Stimulated activated CD4-positive, alpha-beta T cell treated with anti-CD3 and anti-CD28 coated beads, Interleukin-1b, Interleukin-23, amount 100 ng/mL, for 48 hours (primary cell): ENCODE measurements at places on chromosomes 4 and X.

GRCh38 chr4:87057835-87058355 lies 123.1 kb downstream of the AFF1 start:
- no peak for DNase-seq

DNA sequence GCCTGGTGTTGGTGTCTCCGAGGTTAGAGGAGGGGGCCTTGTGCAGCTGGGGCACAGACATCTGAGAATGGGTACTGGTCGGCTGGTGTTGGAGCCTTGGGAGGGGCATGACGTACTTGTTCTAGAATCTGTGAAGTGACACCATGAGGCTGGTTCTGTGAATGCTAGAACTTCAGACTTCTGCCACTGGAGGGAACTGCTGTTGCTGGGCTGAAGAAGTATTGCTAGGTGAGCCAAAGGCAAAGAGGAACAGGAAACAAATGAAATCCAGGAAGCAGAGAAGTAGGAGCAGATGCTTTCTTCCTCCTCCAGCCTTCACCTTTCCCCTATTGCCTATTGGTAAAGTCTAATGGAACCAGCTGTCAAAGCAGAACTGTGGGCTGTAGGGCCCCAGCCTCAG lies 120.9 kb upstream of the DDIT4L start:
- DNase-seq: no peak

DNA sequence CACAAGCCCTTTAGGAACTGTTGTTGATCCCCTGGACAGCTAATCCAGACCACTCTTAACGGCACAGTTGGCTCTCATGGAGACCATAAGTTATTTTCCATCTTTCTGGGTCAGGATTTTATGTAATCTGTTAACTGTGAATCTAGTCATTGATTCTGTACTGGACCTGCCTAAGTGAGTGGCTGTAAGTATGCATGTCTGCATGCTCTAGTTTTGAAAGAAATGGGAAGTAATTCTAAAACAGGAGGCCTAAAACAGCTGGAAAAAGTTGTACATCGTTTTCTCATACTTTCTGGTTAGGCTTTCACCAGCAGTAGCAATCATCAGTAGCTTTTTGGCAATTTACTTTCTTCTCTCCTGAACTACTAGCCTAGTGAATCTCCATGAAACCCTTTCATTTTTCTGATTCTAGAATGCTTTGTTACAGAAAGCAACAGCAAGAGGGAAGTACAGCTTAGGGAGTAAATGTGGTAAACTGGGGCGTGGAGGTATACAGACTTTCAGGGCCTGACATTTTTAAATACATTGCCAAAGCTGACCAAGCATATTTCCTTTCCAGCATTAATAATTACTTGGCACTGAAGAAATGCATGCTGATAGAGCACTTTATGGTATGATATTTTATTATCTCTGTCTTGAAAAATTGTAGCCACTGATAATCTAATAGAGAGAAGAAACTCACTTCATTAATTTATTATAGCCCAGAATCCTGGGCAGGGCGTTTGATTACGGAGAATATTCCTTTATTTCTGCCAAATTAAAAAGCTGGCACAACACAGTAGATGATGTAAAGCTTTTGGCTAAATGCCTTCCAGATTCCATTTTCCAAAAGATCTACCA lies 202.7 kb downstream of the BANK1 start:
- DNase-seq: no peak

GRCh38 chr4:56863441-56864139 lies 42.1 kb upstream of the SPINK2 start:
- no peak for DNase-seq

- DNase-seq: no peak
These were observed 171.2 kb upstream of the NWD2 start for GRCh38 chr4:37073226-37073840.

DNA sequence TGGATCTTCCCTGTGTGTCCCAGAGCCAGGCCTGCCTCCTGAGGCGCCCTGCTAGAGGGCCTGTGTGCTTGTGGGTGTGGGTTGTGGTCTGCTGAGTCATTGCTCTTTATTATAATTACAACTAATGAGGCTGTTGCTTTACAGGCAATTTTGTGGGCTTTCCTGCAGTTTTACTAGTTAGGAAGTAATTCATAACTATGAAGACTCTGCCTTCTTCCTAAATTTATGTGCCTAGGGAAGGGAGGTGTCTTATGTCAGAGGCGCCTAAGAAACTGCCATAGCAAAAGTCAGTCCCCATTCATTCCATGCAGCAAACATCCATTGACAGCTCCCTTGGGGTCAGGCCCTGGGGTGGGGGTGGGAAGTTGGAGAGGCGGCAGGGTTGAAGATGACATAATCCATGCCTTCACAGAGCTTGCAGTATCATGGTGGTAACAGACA lies 359.2 kb downstream of the IDS start:
- DNase-seq: no peak
